ENCODE measurements at places on chromosomes 5 and 9.

GRCh38 chr5:124332273-124332672 lies 414.2 kb downstream of the ZNF608 start:
- DNase-seq: no peak

DNA sequence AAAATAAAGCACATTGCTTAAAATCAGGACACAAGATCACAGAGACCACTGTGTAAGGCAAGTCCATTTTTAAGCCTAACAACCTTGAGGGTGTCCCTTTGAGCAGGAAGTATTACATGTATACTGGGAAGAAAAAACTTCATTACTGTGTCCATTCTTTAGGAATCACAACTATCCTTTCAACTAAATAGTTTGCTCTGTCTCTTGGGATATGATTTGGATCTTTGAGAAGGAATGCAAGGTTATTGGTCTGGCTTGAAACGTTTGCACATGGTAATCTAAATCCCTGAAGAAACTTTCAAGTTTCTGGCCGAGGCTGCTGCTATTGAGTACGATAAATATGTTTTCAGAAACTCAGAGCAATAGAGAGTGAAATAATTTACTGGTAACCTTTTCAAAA lies 923.0 kb upstream of the SEMA6A start:
- no peak for DNase-seq

DNA sequence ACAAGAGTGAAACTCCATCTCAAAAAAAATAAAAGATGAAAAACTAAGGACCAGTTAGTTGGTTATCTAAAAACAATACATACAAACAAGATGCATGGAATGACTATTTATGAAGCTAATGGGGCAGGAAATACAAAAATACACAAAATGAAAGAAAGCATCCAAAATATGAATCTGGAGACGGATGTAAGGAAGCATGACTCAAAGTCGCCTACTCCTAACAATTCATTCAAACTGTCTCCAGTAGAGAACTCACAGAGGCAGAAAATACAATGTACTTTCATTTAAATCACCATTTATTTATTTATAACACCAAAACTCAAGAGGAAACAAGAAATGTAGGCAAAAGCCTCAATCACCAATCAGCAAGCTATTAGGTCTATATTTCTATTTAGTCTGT lies 68.4 kb downstream of the SCAI start:
- no peak for DNase-seq

- no peak for DNase-seq
Measured at GRCh38 chr5:29389993-29390392, 1803.5 kb upstream of the CDH6 start.

GRCh38 chr5:142873831-142874230 lies 103.7 kb downstream of the ARHGAP26 start:
- no peak for DNase-seq
